ENCODE measurements at places on chromosomes 3 and 15.

- DNase-seq, result no peak
These were observed 12.9 kb upstream of the TPM1 start for GRCh38 chr15:63029676-63030075.

DNA sequence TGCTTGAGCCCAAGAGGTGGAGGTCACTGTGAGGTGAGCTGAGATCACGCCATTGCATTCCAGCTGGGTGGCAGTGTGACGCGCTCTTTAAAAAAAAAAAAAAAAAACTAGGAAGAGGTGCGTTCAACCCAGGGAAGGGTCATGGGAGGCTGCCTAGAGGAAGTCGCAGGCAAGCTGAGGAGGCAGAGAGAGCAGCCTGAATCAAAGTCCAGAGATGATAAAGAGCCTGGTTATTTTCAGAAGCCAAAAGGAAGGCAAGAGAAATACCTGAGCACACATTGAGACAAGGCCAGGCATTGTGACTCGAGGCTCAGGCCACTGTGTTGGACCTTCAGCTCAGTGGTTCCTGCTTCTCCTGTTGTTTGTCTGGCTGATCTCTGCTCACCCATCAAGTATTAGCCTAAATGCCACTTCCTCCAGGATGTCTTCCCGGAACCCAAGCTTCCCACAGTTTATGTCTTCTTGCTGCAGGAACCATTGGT lies 16.1 kb upstream of the GCNT3 start:
- no peak for DNase-seq

DNA sequence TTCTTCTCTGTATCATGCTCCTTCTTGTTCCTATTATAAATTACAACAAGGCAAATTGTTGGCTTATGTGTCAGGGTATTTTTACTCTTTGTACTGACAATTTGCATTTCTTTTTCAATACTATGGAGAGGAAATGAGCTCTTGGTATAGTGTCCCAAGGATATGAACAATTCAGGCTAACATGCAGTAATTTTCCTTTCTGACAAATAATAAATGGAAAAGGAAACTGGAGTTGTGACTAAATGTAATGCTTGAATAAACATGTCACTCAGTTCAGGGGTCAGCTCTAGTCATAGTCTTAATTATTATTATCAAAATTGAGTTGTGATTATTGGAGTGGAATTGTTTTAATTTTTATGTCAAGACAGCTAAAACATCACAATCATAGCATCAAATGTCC lies 256.0 kb upstream of the ZPLD1 start:
- no peak for DNase-seq

DNA sequence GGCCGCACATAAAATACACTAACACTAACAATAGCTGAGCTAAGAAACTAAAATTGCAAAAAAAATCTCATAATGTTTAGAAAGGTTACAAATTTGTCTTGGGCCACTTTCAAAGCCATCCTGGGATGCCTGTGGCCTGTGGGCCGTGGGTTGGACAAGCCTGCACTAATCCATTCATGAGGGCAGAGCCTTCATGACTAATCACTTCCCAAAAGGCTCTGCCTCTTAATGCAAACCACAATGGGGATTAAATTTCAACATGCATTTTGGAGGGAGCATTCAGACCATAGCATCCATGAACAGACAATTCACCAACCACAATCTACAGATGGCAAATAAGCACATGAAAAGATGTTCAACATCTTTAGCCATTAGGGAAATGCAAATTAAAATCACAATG lies 128.2 kb downstream of the SUCLG2 start:
- no peak for DNase-seq

DNA sequence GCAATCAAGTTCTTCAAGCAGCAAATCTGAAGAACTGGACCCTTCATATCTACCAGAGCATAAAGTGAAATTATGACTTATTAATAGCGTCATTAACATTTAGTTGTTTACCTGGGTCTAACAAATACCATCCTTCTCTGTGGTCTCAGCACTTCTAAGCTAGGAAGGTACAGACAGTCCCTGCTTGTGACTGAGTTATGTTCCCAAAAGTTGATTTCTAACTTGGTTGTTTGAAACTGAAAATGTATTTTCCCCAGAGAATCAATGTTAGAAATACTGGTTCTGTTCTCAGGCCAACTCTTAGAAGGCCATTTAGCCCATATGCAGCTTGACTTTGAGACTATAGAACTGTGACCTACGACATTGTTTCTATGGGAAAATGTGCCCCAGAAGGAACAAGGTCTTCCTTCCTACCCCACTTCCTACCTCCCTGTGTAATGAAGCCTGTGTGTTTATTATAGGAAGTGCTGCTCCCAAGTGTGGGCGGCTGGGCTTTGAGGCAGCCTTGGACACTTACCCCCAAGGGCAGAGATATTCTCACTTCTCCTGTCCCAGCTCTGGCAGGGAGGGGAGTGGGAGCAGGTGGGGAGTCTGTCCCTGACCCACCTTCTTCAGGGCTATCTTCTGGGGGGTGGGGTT lies 12.2 kb upstream of the MAPK6 start:
- no peak for DNase-seq

DNA sequence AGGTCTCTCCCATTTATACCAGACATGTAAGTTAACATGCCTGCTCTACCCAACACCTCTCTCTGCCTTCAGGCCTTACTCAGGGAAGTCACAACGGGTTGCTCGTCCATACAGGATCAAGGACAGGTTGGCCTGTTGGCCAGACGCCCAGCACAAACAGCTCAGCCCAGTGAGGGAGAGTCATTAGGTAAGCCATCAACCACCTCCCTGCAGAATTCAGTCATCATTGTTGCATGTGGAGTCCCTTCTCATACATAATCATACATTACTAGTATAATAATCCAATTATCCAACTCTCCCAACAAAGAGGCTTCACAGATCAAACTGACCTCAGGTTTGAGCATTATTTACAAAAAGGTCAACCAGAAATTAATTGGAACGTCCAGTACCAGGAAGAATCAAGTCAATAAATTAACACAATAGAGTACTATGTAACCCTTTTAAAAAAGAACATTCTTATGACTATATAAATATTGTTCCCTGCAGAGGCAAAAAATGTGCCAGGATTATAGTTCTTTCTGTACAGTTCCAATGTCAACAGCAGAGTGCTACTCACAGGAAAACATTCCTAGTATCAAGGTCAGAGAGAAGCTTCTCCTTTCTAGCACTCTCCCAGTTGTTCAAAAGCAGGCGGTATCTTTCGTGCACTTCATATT lies 33.2 kb downstream of the HOMER2 start:
- DNase-seq, result no peak

GRCh38 chr3:34869696-34870095 lies 769.6 kb upstream of the ARPP21 start:
- DNase-seq, result no peak

DNA sequence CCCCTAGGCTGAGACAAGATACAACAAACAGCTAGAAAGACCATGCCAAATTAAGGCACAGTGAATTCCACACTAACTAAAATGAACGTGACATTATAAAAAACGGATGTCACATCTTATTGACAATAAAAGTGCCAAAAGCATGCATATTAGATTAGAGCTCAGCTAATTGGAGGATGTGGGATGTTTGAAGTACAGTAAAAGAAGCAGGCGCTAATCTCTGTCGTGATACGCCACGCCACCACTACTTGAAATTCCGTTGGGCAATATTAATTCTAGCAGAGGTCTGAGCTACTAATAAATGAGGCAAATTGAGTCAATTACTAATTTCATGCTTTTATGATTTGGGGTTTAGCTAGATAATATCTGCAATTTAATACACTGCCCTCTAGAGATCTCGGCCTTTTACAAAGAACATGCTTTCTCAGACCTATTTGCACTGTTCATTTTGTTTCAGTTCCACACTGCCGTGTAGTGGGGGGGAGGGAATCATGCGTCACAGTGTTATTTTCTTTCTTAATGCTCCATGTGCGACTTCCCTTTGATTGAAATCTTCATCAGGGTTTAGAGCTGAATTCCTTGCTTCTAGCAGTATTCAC lies 52.9 kb upstream of the ROBO2 start:
- DNase-seq, result no peak

DNA sequence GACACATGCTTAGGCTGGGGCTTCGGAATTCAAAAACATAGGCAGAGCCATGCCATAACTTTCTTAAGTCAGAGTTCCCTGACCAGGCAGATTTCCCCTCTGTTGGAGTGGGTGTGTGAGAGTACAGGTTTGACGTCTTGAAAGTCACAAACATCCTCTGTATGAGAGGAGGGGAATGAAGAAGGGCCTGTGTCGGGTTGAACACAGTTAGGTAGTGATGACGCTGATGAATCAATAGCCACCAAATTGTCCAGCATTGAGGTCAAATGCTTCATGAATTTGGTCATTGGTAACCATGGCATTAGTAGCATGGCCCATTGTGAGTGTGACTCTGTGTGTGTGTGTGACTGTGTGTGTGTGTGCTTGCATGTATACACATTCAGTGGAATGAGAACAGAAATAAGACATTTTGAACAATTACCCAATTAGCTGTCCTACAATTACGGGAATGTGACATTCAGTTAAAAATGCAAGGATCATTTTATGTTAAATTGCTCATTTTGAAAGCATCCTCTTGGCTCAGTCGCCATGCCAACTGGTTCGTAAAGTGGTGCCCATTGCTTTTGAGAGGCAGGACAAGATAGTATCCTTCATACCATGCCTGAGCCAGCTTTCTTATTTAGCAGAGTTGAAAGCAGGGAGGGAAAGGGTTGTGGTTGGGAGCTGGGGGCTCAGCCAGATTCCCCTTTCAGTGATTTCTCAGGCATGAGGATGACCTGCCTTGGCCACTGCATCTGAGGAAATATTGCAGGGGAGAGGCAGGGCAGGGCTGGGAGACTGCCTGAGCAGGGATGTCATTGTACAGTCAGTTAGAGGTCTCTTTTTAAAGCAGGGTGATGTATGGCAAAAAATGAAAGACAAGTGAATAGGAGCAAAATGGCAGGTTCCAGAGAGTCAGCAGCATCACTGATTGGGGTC lies 35.4 kb downstream of the RBP2 start:
- no peak for DNase-seq

DNA sequence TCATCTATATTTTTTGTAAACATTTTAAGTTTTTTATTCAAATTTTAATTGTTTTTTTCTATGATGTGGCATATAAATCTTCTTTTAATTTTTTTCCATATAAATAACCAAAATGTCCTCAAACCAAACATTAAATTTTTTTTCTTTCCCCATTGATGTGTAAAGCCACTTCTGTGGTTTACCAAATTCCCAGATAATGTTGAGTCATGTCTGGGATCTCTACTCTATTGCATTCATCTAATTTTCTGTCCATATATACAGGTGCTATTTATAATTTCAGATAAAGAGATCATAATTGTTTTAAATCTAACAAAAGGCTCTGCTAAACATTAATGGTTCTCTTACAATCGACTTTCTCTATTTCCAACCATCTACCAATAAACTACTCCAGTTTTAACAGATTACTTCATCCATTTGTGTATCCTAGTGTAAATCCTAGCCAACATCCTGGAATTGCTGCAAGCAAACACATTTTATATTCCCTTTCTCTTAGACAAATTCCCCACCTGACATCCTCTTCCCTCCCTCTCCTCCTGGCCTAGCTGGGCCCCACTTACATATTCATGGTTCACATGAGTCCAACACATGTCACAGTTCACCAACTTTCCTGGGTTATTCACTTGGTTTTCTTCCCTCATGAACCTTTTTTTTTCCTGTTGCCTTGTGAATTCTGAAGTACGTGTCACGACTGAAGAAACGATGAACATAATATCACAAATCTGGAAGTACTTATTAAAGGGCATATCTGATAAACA lies 368.0 kb upstream of the AGTR1 start:
- no peak for DNase-seq

DNA sequence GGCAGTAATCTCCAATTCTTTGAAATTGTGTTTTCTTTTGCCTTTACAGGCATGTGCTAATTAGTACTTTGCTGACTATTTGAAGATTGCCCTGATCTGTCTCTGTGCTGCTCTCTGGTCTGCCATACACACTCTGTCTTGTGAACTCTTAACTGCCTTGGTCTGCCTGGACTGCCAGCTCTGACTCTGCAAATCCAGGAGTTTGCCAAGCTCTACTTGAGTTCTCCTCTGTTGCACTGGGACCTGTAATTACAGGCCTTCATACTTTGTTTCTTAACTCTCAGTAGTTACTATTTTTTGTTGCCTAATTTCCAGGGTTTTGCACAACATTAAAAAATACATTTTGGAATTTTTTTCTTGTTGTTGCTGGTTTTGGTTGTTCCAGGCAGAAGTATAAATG lies 155.0 kb downstream of the RSRC1 start:
- DNase-seq, result no peak

DNA sequence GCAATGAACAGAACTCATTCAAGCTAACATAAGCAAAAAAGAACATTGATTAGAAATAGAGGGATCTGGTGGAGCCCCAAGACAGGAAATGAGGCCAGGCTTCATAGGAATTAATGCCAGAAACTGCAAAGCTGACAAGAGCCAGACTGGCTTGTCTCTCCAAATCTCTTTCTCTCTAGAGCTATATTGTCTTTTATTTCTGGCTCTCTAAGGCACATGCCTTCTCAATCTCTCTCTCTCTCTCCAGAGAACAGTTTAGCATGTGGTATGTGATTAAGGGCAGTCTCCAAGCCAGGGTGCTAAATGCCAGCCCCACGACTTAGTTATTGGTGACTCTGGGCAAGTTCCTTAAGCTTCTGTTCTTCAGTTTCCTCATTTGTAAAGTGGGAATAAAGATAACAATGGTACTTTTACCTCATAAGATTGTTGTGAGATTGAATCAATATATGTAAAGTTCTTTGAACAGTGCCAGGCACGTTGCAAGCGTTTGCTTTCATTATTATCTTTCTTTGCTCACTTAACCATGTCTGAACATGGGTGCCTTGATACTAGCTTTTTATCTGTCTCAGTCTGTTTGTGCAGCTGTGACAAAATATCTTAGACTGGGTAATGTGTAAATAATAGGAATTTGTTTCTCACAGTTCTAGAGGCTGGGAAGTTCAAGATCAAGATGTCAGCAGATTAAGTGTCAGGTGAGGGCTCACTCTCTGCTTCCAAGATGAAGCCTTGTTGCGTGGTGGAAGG lies 123.2 kb downstream of the BDH1 start:
- DNase-seq, result no peak

GRCh38 chr15:44541282-44541958 lies 4.5 kb downstream of the EIF3J start:
- DNase-seq, result no peak

DNA sequence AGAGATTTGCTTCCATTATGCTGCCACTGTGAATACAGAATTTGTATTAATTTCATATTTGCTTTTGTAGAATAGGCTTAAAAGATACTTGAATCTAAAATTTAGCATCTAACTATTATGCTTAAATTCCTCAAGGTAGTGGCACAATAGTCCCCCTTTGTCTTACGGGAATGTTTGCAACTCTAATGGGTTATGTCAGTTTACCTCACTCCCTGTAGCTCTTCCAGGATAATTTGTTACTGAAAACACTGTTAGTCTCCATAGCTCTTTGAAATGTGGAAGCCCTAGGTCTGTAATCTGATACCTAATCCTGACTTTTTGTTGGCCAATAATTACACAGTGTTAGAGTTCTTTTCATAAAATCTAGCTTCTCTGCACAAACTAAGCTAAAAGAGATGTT lies 433.4 kb downstream of the PYDC2 start:
- DNase-seq, result no peak
